ENCODE measurements at places on chromosomes 5 and 9.
A peak's percentile ranks its signal among the peaks of the same experiment; 100 is the strongest.

GRCh38 chr5:158468444-158468843, 609.5 kb upstream of the CLINT1 start:
- no peak for DNase-seq

GRCh38 chr5:149072376-149072775, 9.5 kb upstream of the SH3TC2 start:
- no peak for DNase-seq

DNA sequence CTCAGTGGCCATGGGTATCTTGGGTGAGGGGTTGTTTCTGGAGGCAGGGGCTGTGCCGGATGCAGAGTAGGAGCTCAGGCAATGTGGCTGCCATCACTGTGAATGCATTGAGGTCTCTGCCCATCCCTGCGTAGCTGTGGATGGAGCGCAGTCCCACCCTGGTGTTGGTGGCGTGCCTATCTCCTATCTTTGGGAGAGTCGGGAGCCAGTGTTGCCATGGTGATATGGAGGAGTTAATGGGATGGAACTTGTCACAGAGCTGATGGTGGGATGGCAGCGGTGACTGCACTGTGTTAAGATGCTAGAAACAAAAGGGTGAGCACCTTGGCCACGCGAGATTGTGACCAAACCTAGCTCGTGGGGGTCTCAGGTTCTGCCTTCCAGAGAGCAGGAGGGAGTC, 197.3 kb downstream of the MELK start:
- no peak for DNase-seq

- peak; percentile 31 for DNase-seq
Measured at GRCh38 chr9:132412089-132412488, 2.1 kb downstream of the CFAP77 start.

DNA sequence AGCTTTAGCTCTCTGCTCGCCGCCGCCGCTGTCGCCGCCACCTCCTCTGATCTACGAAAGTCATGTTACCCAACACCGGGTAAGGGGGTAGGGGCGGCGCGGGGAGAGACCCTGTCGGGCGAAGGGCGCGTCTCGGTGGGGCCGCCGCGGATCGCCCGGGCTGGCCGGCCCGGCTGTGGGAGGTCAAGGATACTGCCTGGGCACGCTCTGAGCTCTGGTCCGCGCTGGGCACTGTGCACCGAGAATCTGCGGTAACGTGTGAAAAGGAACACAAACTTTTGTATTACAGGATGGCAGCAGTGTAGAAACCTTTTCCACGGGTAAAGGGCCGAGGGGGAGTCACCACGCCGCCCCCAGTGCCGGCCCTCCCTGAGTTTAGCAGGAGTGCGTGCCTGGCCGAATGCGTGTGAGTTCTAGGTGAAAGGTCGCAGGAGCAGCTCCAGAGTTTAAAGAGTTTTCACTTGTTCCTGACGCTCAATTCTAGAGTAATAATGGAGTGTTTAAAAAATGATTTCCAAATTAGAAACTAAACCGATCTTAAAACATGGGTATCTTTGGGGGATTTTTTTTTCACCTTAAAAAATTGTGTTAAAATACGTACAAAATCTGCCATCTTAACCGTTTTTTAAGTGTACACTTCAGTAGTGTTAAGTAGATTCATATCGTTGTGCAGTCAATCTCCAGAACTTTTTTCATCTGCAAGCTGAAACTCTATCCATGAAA, at the start of gene HSDL2:
Gene HSDL2 (plus strand): TSS at position 7 of the 723 bp plus-strand sequence. CDS start 56 bp downstream, at position 63.
- DNase-seq = no peak

DNA sequence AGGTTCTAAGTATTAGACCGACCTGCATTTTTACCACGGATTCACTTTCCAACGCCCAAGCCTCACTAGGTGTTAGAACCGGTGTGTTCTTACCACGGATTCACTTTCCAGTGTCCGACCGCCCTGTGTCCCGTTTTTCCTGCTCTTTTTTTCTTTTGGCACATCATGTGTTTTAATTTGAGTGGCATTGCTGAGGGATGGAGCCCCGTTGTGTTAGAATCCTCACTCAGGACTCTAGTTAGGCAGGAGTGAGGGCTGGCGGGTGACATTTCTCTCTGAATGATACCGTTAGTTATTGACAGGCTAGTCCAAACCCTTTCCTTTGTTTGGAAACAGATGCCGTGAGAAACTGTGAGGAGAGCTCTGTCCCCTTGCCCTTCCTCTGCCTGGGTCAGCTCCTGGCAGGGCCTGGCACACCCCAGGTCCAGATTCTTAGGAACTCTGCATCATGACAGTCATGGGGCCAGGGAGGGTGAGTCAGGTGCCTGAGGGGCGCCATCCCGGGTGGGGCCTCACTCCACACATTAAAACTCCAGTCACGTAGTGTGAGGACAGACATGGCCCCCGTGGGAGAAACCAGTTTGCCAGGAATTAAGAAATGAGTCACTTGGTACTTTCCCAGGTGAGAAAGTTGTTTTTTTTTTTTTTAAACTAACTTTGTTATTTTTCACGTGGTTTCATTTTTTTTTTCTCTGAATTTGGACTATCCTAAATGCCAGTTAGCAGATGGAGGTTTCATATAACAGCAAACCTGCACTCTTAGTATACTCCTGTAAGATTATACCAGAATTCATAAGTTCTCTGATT, 15.8 kb downstream of the EXOC3 start:
- no peak for DNase-seq

- no peak for DNase-seq
Measured at GRCh38 chr9:122397749-122398148, 26.9 kb downstream of the PTGS1 start.

DNA sequence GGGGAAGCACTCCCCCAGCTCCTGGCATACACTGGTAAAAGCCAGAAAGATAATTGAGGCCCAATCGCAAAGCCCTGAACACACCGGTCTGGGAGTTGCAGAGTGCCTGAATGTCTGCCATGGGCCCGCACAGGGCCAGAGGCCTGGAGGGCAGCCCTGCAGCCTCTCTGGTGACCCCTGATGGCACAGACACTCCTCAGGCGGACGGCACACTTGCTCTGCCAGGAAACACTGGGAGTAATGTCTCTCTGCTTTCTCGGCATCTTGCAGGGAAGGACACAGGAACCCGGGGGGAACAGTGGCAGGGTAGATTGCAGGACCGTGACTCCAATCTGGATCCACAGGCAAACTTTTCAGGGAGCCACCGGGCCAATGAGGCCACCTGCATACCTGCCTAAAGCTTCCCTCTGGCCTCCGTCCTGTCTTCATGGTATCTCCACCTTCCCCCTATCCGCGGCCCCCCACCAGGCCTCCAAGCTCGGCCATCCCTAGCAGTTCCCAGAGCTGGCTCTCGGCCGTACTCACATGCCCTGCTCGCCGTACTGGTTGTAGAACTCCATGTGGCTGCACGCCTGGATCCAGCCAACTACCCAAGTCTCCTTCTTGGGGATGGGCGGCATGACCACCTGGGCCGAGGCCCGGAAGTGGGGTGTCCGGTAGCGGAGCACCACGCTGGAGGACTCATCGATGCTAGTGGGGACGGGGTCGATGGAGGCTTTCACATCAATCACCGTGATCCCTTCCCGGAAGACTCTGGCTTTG, 797 bp downstream of the FAM78A start:
- no peak for DNase-seq

- DNase-seq = no peak
Measured at GRCh38 chr5:133200256-133200655, 148.4 kb downstream of the HSPA4 start.

GRCh38 chr9:37554318-37554717, 21.9 kb downstream of the FBXO10 start:
- DNase-seq = no peak

- no peak for DNase-seq
Measured at GRCh38 chr9:93569621-93570174, 6.7 kb upstream of the PHF2 start.

DNA sequence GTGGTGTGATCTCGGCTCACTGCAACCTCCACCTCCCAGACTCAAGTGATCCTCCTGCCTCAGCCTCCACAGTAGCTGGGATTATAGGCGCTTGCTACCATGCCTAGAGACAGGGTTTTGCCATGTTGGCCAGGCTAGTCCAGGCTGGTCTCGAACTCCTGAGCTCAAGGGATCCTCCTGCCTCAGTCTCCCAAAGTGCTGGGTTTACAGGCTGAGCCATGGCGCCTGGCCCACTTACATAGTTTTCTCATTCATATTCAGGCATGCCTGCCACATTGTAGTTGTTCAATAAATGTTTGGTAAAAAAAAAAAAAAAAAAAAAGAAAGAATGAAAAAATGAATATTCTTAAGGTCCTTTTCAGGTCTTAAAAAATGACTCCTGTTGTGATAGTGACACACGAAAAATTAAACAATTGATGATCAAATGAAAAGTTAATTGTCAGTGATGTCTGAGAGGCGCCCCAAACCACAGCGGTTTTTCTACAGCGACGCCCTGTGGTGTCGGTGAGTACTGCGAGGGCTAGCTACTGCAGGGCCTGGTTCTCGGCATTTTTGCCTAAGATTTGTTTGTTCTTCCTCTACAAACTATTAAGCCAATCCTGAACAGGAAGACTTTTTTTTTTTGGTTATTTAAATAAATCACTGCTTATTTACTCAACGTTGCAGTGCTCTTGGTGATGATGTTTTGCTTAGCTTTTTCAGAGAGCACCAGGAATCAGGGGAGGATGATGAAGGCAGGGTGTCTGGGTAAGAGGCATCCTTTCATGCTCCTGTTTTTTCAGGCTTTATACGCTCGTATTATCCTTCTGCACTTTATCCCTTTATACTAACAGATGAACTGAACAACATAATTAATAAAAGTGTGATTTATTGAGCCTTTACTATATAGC, 67.0 kb upstream of the DPYSL3 start:
- DNase-seq = no peak

DNA sequence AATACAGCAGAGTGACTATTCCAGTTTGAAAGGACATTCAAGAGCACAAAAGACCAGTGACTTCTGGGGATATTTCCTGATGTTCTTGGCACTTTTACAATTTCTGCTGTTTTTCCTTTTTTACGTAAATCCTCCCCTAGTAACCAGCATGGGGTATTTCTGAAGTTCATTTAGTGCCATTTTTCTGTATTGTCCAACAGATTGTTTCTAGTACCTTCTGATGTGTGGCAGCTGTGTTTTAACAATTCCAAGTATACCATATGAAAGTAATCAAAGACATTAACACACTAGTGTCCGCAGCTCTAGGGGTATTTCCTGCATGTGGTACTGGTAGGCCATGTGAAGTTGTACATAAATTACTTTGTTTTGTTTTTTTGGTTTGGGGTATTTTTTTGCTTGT, 53.0 kb upstream of the SMARCA2 start:
- no peak for DNase-seq

DNA sequence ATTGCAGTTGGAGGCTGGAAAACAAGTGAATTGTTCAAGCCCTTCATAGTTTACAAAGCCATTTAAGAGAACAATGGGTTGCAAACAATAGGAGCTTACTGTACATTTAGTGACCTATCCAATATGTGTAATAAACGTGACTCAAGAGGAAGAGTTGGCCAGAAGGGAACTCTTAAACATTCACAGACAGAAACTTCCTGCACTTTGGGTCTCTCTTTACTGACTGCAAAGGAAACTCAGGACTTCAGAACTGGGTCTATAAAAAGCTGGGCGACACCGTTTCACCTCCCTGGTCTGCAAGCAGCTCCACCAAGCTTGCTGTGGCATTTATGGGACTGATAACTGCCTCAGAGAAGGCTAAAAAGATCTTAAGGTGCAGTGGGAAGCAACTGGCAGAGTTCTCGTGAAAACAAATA, 48.7 kb upstream of the SPATA31D4 start:
- no peak for DNase-seq

DNA sequence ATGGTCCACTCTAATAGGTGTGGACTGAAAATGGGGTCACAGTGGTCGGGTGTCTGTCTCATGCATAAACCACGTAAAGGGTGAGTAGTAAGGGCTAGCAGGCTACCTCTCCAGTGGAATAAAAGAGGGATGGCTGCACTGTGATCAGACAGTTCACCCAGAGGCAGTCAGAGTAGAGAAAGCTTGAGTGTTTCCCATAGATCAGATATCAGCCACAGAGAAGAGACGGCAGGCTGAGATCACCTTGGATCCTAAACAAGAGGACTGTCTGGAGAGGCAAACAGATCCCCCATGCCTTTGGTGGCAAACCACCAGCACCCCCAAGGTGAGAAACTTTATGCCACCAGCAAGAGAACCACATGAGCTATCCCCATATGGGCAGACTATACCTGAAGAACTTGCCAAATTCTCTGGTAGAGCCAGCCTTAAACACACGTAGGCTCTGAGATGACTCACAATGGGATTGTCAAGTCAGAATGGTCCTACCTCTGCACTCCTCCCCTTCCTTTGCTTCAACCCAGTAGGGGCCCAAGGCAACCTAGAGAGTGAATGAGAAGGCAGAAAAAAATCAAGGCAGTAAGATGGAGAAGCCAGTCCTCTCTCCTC, 205.2 kb upstream of the MAP3K1 start:
- DNase-seq = no peak

DNA sequence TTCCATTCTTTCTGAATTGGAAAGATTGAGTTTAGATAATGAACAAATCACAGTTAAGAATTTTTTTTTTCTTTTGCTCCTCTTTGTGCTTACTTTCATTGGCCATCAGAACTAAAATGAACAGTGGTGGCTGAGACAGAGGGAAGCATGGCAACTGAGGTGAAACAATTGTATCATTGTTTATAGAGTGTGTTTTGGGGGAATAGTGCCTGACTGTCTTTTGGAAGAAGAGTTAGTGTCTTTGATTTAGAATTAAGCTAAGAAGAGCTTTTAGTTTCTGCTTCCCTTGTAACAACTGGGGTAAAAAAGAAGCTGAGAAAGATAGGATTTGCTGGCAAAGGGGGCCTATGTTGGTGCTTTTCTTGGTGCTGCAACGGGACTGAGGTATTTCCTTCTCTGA, 24.0 kb downstream of the HSD17B4 start:
- no peak for DNase-seq

DNA sequence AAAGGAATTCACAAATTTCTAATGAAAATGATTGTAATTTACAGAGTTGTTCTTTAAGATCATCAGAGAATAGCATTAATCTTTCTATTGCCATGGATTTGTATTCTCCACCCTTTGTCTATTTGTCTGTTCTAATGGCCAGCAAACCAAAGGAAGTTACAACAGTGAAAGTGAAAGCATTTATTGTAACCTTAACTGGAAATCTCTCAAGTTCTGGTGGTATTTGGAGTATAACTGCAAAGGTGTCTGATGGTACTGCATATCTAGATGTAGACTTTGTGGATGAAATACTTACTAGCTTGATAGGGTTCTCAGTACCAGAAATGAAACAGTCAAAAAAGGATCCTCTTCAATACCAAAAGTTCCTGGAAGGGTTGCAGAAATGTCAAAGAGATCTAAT, 21.7 kb downstream of the RMI1 start:
- no peak for DNase-seq

DNA sequence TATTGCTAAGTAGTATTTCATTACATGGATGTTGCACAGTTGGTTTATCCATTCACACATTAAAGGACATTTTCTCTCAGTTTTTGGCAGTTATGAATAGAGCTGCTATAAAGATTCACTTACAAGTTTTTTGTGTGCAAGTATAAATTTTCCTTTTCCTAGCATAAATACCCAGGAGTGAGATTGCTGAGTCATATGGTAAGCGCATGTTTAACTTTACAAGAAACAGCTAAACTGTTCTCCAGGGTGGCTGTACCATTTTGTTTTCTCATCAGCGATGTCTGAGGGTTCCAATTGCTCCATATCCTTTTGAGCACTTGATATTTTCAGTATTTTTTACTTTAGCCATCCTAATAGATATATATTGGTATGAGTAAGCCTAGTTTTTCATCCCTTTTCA, 16.4 kb upstream of the ABCA1 start:
- DNase-seq = no peak

GRCh38 chr5:14078716-14079115, 64.4 kb upstream of the TRIO start:
- DNase-seq = no peak

GRCh38 chr5:168944004-168944403, 356.9 kb downstream of the SLIT3 start:
- DNase-seq = no peak

Data from CD8-positive, alpha-beta memory T cell (primary cell).